ENCODE measurements at places on chromosomes 2 and 18.

GRCh38 chr2:8886876-8887275 is 49.5 kb upstream of the KIDINS220 start:
- DNase-seq, result no peak

DNA sequence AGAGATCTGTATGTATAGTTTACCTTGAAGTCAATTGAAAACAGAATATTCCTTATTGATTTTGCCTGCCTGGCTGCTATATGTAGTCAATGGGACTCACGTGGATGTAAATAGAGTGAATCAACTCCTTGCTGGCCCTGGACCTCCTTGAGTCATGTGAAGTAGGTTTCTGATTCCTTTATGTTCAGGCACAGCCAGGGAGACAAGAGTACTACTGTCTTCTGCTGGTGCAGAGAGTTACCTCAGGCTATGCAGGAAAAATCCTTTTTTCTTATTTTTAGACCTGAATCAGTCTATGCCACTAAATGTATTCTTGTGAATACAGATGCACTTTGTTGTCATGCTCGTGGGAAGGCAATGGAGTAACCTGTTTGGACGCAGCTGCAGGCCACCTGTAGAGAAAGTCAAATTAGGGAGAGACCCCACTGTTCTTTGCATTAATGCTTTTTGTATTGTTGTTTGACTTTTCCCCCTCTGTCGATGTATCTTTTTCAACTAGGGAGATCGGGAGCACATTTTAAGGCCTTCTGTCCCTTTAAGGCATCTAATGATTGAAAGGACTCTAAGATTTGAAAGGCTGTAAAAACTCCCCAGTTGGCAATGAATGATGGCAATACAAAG is 473.9 kb downstream of the ARHGAP15 start:
- no peak for DNase-seq

GRCh38 chr18:32831781-32832180 is 59.0 kb upstream of the KLHL14 start:
- no peak for DNase-seq

DNA sequence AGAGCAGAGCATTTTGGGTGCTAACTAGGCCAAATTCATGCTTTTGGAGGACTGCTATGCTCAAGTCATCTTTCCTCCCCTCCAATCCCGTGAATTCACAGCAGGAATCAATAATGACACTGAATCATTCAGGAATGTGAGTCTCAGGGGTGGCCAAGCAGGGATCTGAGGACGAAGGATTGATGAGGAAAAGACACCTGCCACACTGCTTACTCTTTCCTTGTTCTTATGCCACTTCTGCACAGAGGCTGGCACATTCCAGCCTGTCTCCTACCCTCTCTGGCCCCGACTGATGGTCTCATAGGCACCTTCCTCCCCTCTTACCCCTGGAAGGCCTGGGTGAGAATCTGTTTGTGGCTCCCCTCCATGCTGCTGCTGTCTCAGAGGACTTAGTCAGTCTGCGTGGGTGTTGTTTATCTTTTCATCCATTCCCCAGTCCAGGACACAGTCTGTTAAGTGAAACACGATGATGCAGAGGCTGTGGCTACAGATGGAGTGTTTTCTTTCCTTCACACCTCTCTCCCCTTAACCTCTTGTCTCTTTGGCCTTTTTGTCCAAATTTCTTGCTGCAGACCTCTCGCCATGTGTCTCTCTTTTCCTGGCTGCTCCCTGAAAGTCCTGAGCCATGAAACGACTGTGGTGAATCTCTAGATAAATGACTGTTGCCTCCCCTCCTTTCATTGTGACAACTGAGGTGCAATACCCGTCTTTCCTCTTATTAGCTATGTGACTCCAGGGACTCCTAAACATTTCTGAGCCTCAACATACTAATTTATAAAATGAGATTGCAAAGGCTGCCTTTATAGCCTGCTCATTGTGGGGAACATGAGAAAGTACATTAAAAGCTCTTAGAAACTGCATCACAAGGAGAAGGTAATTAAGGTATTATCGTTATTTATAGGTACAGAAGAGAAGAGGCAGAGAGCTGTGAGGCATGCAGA is 86.9 kb downstream of the RDH14 start:
- no peak for DNase-seq

- DNase-seq, result no peak
Measured at GRCh38 chr2:98372579-98372978, 26.3 kb downstream of the CNGA3 start.

DNA sequence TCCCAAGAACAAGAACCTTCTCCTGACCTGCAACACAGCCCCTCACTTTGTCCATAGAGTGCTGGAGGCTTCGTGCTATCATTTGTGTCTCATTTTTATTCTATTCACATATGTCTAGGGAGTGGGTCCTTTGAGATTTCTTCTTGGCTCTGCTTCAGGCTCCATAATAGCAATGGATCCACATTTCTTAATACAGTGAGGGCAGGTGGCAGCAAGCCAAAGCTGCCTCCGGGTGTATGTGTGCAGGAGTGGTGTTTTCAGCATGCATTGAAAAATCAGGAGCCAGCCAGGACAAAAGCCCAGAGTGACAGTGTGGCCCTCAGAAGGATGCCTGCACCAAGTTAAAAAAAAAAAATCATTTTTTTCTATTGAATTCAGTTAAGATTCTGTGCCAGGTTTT is 115.1 kb upstream of the PELI1 start:
- no peak for DNase-seq

DNA sequence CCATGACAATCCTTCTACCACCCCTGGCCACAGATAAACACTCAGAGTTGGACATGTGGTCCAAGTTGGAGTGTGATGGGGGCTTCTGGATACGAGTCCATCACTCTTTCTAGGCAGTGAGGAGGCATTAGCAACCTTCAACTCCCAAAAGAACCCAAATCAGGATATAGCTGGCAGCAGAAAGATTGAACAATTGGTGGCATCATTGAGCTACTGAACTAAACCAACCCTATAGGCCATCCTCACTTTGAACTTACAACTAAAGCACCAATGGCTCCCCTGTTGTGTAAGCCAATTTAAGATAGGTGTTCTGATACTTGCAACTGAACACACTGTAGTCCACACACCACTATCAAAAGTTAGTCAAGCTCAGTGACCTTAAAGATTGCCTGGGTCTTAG is 24.0 kb upstream of the MARCO start:
- no peak for DNase-seq

DNA sequence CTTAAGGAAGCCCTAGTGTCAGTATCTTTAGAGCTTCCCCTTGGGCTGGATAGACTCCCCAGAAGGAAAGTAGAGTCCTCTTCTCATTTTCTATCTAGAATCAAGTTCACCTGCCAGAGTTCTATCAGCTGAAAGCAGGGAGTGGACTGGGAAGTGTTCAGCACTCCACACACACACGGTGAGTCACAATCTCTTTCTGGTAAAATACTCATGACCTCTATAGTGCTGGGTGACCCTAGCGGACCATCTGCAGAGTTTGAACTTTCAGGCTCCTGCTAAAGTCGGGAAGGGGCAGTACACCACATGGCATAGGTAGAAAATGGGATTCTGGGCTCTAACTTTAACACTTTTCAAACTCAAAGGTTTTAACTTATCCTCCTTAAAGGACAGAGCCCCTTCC is 43.3 kb downstream of the SAP130 start:
- no peak for DNase-seq

GRCh38 chr2:142585785-142586184 is 291.7 kb upstream of the KYNU start:
- no peak for DNase-seq

- no peak for DNase-seq
Measured at GRCh38 chr2:64748561-64748960, 94.8 kb upstream of the SERTAD2 start.

- DNase-seq, result no peak
Measured at GRCh38 chr2:99754210-99754609, 264.4 kb upstream of the REV1 start.

DNA sequence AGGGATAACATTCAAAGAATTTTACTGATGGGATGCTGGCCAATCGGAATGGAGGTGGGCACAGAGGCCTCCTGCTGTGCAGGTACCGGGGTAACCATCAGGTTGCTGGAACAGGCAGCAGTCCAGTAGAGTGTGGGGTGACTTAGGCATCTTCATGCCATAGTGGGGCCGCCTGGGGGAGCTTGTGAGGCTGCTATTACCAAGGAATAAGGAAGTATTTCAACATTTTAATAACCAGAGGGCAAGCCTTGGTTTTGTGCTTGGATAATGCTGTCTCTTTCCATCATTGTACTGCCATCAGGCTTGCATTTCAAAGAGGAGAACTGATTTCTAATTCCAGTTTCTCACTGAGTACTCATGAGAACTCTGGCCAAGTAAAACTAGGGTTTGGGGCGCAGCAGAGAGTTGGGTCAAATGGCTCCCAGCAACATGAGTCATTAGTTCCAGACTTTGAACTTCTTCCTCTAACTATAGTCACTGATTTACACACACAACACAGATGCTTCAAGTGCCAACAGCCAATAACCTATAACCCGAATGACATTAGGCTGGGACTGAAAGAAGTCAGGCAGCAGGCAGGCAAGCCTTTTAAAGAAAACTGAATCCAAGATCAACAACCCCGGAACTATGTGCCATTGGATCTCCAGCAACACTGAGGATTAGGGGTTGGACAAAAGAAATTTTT is 56.1 kb upstream of the FHL2 start:
- no peak for DNase-seq

- DNase-seq, result no peak
Measured at GRCh38 chr2:98487806-98488189, 43.1 kb downstream of the INPP4A start.

DNA sequence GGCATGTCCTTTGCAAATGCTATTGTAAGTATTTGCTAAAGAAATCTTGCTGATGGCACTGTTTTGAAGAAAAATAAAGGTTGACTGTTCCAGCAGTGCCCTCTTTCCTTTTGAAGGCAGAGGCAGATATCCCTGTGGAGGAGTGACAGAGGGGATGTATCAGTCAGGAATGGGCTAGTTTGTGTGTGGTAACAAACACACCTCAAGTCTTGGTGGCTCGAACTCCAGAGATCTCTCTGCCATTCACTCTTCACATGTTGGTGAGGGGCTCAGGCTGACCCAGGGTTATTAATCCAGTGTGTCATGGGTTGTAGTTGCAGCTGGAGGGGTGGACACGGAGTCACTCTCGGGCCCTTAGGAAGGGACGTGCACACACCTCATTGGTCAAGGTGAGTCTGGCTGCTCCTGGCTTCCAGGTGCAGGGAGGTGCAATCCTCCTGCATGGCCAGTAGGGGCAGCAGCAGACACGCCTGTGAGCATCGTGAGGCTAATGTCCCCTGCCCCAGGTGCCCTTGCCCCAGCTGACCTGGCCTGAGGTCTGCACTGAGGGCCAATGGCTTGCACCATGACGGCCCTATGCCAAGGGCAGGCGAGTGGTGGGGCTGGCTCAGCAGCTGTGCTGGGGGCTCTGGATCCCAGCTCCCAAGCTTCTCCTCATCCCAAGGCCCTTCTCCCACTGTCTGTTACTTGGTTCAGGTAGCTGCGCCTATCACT is 146.5 kb downstream of the ASB1 start:
- no peak for DNase-seq

All from C1 segment of cervical spinal cord (tissue), 14 donors.